Forelimb muscle (tissue), 1 donor: ENCODE measurements at places on chromosomes 16 and 17. TPM values are rescaled to one million over a fixed set of nuclear protein-coding genes. Genes with fewer than 3 reads are reported as not detected.

GRCh38 chr17:77295241-77295853 is 154.6 kb downstream of the SEC14L1 start:
- no peak for DNase-seq

- DNase-seq, result no peak
Measured at GRCh38 chr17:27532269-27533263, 76.3 kb downstream of the KSR1 start.

DNA sequence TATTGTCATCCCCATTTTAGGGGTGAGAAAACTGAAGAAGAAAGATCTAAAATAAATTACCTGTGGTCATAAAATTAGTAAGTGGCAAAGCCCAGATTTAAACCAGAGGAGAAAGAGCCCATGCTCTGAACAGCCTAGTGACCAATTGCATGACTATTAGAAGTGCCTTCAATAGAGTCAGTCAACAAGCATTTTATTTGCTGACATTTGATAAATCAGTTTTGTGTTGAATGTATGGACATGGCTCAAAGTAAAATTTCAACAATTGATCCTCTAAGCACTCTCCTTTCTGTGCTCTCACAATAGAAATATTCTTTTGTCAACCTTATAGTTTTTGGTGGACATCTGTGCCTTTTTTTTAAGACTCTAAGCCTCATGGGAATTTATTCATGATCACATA is 572.9 kb upstream of the SOX9 start:
- no peak for DNase-seq

- no peak for DNase-seq
Measured at GRCh38 chr16:68289621-68290329, 21.0 kb downstream of the SLC7A6OS start.

- no peak for DNase-seq
Measured at GRCh38 chr16:56269281-56269680, 78.0 kb downstream of the GNAO1 start.

The CRYBA1 gene
- polyA plus RNA-seq, result not detected

DNA sequence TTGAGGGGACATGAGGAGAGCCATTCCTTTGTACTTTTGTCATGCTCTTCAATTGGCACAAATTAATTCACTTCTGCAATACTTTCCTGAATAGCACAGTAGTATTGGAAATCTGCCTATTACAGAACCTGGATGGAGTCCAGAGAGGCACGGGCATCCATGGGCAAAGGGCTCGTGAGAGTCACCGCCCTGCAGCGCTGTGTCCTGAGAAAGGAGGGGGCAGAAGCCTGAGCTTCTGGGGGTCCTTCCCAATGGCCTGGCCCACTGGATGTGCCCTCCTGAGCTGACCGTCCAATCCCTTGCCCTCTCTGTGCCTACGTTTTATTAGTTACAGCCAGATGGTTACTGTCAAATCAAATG is 3.5 kb downstream of the G6PC1 start:
- DNase-seq, result no peak

The GPRC5C gene
- 38.7 TPM for polyA plus RNA-seq

- no peak for DNase-seq
Measured at GRCh38 chr16:27304881-27305745, 8.7 kb upstream of the IL4R start.

- no peak for DNase-seq
Measured at GRCh38 chr16:30535106-30535776, 583 bp upstream of the ZNF747 start.

DNA sequence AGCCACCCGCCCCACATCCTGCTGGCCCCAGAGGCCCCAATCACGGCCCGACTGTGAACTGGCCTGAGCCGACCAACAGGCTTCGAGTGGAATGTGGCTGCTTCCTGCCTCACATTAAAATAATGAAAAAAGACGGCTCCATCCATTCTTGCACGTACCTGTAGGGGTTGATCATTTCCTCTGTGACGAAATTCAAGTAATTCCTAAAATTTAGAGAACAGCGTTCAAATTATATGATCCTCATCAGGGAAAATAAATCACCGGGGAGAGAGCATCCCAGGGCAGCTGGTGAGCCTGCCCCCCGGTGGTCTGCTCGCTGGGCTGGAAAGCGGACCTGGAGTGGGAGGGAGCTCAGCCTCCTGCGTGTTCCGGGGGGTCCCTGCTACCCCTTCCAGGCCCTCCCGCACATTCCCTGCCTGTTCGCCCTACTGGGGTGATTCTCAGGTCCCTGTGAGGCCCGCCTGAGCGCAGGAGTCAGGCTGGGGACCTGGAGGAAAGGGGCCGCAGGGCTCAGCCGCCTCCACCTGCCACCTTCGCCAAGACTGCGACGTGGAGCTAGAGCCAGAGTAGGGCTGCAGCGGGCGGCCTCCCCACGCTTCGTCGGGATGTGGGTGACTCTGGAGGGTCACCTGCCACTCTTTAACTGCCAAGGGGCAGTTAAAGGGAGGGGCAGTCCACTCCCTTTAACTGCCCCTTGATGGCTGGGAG is 28.9 kb downstream of the SLC7A5 start:
- no peak for DNase-seq

- peak; percentile 52 for DNase-seq
Measured at GRCh38 chr17:59786536-59787319, 79.3 kb downstream of the VMP1 start.
